ENCODE measurements at places on chromosomes 1 and 21.

GRCh38 chr1:164660412-164660772, 101.4 kb downstream of the PBX1 start:
- DNase-seq: no peak

- peak; percentile 99 for DNase-seq
Measured at GRCh38 chr1:161177112-161177935, at the start of gene B4GALT3. B4GALT3 (minus strand) TSS chr1:161177507; CDS start chr1:161176060, 1,447 bp downstream.

GRCh38 chr1:111203681-111204200, 3.3 kb upstream of the DENND2D start:
- peak; percentile 80 for DNase-seq

DNA sequence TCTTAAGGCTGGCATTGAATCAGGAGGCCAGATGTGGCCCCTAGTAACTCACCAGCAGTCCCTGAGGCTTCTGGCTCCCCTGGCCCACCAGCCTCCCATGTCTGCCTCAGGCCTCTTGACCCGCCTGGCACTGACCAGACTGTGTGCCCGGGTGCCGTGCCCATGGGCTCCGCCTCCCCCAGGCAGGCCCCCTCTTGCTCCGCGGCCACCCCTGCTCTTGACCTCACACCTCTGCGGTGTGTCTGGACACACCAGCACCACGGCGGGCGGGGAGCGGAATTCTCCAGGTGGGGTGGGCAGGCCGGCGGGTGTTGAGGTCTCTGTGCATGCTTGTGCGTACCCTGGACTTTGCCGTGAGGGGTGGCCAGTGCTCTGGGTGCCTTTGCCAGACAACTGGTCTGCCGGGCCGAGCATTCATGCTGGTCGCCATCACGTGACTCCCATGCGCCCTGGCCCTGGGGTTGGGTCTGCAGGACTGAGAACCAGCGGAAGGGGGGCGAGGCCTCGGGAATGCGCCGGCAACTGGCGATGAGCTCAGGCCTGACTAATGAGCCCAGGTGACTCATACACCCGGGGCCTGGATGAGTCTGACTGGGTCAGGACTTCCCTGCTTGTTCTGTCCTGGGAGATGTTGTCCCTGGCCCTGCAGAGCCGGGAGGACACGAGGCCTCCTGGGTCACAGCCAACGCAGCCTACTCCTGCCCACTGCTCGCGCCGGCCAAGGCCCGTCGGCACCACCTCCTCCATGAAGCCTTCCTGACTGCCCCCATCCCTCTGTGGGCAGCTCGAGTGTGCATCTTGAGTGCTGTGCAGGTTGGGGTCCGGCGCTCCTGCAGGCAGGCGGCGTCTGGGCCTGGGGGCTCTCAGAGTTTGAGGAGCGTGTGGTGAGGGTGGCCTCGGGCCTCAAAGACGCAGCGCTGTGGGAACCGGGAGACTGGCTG, 22.6 kb downstream of the COL18A1 start:
- DNase-seq: no peak

DNA sequence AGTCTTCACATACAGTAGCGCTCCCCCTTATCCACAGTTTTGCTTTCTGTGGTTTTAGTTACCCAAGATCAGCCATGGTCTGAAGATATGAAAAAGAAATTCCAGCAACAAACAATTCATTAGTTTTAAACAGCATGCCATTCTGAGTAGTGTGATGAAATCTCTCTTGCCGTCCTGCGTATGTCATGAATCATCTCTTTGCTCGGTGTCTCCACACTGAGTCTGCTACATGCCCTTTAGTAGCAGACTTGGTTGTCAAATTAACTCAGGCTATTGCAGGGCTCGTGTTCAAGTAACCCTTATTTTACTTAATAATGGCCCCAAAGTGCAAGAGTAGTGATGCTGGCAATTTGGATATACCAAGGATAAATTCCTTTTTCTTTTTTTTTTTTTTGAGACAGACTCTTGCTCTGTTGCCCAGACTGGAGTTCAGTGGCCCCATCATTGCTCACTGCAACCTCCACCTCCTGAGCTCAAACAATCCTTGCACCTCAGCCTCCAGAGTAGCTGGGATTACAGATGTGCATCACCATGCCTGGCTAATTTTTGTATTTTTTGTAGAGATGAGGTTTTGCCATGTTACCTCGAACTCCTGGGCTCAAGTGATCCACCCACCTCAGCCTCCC, 22.6 kb downstream of the PHACTR4 start:
- DNase-seq: no peak

GRCh38 chr21:38567335-38567969, 69.2 kb upstream of the ERG start:
- no peak for DNase-seq

DNA sequence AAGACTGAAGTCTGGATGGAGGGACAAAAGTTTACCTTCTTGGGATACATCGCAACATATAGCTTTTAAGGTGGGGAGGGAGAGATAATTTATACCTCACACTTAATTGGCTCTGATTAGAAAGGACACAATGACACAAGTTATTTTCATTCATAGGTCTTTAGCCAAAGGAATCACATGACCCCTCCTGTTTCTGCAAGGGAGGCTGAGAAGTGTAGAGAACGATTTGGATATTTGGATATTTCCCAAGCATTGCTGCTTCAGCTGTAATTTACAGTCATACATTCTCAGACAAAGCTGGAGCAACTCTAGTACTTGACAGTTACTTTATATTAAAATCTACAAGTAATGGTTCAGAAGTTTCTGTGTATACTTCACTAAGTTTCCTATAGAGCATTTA, 24.2 kb downstream of the DAP3 start:
- no peak for DNase-seq

- DNase-seq: no peak
Measured at GRCh38 chr1:2934642-2935081, 86.6 kb upstream of the ACTRT2 start.

Data from activated B cell treated with CpG ODN at 0.5 μM for 24 hours (primary cell).